ELR (cell line): ENCODE measurements at places on chromosomes 7 and 10.

GRCh38 chr10:50620899-50621298 is 2.9 kb downstream of the SGMS1 start:
- DNase-seq = no peak

- no peak for DNase-seq
Measured at GRCh38 chr7:45026013-45026412, 26.0 kb downstream of the CCM2 start.

GRCh38 chr10:11993834-11994468 is 48.7 kb downstream of the UPF2 start:
- no peak for DNase-seq

GRCh38 chr7:120805636-120806388 is 52.1 kb downstream of the TSPAN12 start:
- DNase-seq = peak; percentile 63

GRCh38 chr7:28793381-28794085 is 164.6 kb downstream of the TRIL start:
- DNase-seq = peak; percentile 4

DNA sequence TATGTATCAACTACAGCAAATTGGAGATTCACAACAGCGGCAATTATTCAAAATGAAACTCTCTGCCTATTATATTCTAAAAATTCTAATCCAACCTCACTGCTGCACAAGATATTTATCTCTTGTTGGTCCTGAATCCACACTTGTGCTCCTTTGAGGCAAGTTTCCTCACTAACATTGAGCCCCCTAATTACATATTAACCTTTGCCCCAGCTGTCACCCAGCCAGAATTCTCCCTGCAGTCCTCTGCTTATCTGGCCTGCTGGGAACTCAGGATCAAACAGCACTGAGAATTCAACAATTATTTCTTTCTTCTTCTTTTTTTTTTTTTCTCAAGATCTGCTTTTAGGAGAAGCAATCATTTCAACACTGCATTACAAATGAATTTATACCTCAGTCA is 21.5 kb upstream of the PLAC9 start:
- no peak for DNase-seq
